ENCODE measurements at places on chromosomes 7 and 10.

- DNase-seq, result no peak
Observed at GRCh38 chr10:133405272-133405671, 11.3 kb downstream of the MTG1 start.

DNA sequence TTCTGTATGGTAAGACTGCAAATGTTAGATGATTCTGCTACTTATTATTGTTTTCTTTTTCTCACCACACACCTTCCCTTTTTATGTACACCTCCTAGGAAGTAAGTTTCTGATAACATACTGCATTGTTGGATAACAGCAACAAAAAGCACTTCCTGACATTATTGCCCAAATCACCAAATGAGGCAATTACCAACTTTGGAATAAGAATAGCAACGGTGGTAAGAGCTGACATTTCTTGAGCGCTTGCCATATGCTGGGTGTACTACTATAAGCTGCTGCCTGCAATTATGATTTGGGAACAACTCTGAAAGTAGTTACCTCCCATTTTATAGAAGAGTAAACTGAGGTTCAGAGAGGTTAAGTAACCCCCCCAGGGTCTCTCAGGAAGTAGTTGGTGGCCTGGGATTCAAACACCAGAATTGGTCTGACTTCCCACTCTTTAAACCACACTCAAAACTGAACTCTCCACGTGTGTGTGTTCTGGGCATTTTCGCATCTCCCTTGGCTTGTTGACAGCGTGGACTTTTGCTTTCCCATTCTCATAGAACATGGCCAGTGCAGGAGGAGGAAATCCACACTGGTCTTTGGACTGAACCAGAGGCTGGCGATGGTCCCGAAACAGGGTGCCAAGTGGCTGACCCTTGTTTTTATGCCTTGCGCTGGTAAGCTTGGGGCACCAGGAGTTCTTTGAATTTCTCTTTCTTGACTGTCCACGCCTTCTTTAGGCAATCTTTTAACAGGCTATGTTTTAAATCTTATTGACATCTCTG, 71.4 kb downstream of the TCF7L2 start:
- no peak for DNase-seq

DNA sequence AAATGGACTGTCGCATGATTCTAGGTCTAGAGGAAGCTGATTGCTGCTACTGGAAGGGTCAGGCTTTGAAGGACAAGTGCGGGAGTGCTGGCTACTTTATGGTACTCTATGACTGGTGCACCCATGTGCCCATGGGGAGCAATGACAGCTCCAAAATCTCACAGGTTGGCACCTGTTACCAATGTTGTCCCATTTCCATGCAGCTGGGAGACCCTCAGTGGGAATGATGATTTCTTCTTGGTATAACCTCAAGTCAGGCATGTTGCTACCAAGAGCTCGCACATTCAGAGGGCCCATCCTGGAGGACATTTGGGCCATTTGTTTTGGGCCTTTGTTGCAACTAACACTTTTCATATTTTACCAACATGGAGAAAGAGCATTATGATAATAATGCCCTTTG, 174.4 kb downstream of the PRKCQ start:
- no peak for DNase-seq

- DNase-seq, result no peak
Observed at GRCh38 chr10:80373502-80373901, 16.9 kb downstream of the DYDC2 start.

GRCh38 chr10:76641215-76641614, 996.4 kb downstream of the KCNMA1 start:
- no peak for DNase-seq

DNA sequence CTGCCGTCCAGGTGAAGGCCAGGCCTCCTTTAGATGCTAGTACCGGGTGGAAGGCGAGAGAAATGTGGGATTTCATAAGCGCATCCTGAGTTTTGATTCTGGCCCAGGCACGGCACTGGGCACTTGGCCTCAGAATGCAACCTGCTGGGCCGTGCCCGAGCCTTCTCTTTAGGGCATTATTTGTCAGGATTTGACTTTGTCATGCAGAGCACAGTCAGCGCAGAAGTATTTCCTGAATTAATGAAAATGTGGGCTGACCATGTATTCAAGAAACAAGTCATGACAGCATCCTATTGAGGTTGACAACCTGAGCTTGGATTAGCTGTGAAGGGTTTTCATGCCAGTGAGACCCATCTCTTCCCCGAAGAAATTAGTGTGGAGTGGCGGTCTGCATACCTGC, 34.4 kb downstream of the RCC1L start:
- no peak for DNase-seq

DNA sequence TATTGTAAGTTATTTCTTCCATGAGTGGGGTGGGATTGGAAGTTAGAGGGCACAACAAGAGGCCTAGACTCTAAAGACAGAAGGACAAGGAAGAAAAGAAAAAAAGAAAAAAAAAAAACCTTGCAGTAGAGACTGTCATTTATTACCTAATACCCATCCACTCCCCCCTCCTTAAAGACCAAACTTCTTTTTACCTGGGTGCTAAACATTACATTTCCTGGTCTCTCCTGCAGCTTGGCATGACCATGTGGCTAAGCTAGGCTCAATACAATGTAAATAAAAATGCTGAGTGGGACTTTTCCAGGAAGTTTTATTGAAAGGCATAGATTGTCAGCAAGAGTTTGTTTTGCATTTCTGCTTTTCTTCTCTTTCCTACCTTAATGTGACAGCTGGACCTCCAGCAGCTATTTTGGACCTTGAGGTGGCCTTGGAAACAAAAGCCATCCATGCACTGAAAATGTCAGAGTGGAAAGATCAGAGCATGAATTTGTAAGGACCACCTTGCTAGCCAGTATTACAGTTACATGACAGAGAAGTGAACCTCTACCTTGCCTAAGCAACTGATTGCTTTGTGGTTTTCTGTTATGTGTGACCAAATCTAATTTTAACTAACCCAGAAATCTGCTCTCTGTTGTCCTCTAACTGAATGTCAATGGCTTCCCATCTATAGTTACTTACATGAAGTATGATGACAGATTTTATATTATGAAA, 81.3 kb upstream of the SFMBT2 start:
- DNase-seq, result no peak

- DNase-seq, result no peak
Observed at GRCh38 chr10:33335801-33336581, 1.5 kb upstream of the NRP1 start.

GRCh38 chr10:105793071-105793470, 1152.0 kb downstream of the SORCS3 start:
- DNase-seq, result no peak

GRCh38 chr7:39647816-39648215, 24.4 kb downstream of the RALA start:
- no peak for DNase-seq

DNA sequence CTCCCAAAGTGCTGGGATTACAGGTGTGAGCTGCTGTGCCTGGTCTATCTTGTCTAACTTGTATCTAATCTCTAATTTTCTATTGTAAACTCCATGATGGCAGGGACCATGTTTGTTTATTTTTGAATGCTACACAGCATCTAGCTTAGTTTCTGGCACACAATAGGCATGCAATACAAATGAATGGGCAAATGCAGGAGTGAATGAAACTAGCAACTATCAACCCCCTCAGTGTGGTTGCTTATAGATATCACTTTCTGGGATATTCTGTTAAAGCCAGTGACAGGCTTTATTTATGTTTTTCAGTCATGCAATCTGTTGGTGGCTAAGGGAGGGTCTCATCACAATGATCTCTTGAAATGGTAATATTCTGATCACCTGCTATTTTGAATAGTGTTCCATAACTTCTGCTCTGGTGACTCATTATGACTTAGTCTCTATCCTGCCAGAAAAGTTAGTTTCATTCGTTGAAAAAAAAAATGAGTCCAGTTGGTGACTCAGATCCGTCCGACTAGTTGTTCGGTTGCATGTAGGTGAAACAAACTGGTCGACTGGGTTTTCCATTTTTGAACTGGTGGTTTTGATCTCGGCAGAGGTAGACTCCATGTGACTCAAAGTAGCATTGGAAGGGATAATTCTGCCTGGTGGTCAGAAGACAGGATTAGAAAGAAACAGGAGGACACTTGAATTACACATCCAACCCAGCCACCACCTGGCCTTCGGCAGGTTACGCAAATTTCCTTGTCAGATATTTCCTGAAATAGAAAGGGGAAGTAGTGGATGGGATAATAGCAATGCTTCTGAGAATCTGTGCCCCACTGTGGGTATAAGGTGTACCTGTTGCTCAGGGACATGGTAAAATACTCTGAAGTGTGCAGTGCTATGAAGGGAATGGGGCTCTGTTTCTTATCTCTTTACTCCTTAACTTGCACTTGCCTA, 76.8 kb downstream of the GATA3 start:
- DNase-seq, result no peak

GRCh38 chr7:17706275-17706674, 234.0 kb downstream of the SNX13 start:
- no peak for DNase-seq

DNA sequence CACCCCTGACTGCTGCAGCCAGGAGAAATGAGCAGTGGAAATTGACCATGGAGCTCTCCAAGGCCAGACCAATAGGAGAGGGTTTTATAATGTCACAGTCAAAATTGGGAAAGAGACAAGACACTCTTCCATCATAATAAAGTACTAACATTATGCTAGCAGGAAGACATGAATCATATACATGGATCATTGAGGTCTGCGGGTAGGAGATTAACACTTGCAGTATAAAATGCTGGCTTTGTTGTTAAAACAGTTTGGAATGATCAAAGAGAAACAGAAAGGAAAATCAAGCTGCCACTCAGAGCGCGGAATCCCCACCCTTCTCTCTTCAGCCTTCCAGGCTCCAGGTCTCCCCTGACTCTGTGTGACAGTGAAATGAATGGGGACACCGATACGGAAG, 53.4 kb upstream of the CALN1 start:
- DNase-seq, result no peak

GRCh38 chr7:107944411-107945169, 53.6 kb downstream of the DLD start:
- DNase-seq, result no peak

DNA sequence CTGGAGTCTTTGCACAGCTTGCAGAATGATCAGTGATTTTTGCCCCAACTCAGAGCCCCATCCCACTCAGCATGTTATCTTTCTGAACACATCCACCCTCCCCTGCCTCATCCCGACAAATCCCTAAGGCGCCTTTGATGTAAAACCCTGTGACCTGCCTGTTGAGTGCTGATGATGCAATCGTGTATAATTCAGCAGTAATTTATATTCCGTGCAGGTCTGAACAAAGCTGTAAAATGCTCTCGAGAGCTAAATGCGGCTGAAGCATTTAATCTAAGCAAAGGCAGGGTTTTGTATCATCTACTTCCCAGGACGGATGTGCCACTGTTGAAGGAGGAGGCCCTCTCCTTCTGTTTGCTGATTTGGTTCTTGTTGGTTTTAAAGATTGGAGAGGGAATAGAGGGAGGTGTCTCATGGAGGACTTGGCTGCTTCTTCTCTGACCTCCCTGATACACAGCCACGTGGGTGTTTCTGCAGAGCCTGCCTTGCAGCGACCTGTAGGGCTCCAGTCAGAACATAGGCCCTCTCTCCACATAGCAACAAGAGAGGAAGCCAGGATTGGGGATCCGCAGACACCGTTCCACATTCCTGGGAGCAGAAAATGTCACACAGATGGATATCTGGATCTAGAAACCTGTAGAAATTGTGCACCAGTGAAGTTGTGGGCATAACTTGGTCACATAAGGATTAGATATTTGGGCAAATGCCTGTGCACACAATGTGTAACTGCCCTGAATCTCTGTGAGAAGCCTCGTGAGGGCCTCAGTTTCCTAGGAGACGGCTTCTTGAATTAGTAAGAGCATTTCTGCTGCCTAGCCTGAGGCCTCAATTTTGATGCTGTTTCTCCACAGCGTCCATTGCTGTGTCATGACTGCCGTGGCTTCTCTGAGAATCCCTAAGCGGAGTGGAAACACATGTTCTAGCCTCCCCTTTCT, 90.2 kb upstream of the AGK start:
- no peak for DNase-seq

DNA sequence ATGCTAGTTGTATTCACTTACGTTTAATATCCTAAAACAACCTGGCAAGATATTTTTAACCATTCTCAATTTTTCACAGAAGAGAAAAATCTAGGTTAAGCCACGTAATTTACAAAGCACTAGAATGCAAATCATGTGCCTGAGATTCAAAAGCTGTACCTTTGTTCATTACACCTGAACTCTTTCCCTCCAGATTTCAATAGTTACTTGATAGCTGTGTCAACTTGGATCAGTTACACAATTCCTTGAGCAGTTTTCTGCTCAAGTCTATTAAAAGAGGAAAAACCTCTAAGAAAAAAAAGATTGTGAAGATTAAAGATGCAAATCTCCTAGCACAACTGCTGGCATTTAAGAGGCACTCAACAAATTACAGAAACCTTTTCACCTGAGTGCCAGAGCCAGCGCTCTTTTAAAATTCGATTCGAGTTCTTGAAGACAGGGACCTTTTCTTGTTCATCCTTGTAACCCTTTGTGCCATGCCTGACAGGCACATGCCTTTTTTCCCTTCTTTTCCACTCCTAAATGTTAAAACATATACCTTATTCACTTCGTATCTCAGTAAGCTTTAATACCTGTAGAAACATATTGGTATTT, 886 bp downstream of the NSUN6 start:
- DNase-seq, result no peak

- DNase-seq, result no peak
Observed at GRCh38 chr7:126026421-126027088, 1096.9 kb upstream of the POT1 start.

DNA sequence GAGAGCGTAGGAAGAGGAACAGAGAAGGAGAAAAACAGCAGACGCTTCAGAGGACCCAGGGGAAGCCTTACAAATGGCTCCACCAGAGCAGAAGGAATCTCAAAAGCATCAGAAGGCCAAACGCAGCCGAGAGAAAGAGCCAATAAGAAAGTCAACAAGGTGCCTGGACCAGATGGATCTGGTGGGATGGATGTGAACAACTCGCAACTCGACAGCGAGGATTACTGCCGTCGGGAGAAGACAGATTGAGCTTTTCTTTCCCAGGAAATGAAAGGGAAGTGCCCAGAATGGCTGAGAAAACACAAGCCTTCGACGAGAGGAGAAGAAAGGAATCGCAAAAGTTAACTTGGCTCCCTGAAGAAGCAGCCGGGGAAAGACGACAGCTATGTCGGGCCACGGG, 132.8 kb upstream of the MGMT start:
- DNase-seq, result no peak

GRCh38 chr7:1042492-1042833, 1.9 kb upstream of the GPR146 start:
- no peak for DNase-seq

GRCh38 chr7:87038993-87039690, 20.3 kb downstream of the ELAPOR2 start:
- DNase-seq, result no peak

GRCh38 chr10:46297406-46298204, 10.8 kb downstream of the ANTXRL start:
- DNase-seq, result no peak

DNA sequence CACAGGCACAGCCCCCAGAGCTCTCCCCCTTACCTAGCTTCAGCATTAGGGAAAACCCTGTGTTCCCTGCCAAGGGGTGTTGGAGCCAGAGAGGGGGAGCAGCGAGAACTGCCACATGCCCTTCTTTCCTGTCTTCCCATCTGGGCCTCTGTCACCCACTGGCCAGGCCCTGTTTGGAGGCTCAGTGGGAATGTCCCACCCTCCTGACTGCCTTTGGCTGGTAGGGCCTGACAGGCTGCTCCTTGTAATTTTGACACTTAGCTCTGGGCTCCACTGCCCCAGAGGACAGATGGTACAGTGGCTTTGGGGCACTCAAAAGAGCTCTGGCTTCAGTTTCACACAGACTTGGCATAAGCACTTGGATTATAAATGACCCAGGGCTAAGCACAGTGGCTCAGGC, 50.6 kb downstream of the GRID2IP start:
- DNase-seq, result no peak
